ENCODE measurements at places on chromosomes 11 and 22.

- no peak for DNase-seq
These were observed 884.7 kb downstream of the BRD1 start for GRCh38 chr22:48942698-48943566.

DNA sequence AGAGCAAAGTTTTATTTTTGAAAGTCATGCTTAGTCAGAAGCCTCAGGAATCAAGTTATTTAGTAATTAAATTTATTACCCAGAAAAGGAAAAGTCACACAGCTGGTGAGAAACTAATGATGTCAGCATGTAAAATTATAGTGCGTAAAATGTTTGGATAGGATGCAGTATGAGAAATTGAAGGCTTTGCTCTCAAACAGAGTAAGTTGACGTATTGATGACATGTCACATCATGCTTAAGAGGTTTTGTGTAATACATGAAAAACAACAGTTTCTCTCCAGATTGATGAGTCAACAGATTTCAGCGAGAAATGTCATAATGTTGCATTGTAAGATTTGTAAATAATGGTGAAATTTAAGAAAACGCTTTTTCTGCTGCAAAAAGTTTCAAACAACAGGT lies 769.8 kb downstream of the METTL15 start:
- DNase-seq: no peak

- DNase-seq: no peak
These were observed 5.0 kb upstream of the RNF169 start for GRCh38 chr11:74743640-74744039.

DNA sequence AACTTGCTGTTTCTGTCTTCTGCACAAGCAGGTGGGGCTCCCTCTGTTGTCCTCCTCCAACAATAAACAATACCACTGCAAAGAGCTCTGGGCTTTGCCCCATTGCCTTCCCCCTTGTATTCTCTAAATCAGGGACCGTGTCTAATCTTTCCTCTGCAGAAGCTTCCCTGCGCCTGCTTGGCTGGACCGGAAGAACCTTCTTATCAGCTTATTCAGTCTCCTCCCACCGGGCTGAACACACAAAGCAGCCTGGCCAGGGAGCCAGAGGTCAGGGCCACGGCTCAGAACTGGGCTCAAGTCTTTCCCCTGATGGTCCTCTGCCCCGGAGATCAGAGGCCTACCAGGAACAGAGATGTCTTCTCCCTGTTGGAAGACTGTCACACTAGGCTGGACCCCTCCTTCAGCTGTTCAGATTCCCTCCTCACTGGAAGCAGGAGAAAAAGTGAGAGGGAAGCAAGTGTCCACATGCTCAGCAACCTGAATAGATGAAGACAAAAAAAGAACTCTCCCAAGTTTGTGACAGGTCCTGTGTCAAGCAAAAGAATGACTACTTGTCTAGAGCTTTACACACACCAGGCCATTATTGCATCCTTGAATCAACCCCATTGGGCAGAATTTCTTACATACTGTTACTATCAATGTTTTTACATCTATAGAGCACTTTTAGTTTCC lies 63.7 kb downstream of the RAB30 start:
- DNase-seq: no peak

Data from T follicular helper cell (primary cell).